Left hindlimb (tissue), 1 donor: ENCODE measurements at places on chromosomes 12 and 14.
A peak's percentile ranks its signal among the peaks of the same experiment; 100 is the strongest.

GRCh38 chr14:32252030-32252670 lies 49.1 kb upstream of the RNU6-8 start:
- DNase-seq = no peak

DNA sequence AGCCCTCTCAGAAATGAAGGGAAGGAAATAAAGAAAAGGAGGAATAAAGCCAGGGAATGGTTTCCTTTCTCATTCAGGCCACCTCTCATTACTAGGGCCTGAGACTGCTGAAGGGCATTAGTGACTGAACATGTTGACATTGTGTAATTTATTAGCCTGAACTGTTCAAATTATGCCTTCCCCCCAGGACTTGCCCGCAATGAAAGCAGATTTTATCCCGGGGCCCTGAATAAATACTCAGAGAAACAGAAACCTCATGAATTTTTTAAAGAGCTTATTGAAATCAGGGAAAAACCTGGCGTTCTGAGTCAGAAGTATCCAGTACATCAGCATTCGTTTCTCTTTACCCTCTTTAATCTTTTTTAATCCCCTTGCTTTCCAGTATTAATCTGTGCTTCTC lies 35.9 kb upstream of the WSCD2 start:
- DNase-seq = no peak

DNA sequence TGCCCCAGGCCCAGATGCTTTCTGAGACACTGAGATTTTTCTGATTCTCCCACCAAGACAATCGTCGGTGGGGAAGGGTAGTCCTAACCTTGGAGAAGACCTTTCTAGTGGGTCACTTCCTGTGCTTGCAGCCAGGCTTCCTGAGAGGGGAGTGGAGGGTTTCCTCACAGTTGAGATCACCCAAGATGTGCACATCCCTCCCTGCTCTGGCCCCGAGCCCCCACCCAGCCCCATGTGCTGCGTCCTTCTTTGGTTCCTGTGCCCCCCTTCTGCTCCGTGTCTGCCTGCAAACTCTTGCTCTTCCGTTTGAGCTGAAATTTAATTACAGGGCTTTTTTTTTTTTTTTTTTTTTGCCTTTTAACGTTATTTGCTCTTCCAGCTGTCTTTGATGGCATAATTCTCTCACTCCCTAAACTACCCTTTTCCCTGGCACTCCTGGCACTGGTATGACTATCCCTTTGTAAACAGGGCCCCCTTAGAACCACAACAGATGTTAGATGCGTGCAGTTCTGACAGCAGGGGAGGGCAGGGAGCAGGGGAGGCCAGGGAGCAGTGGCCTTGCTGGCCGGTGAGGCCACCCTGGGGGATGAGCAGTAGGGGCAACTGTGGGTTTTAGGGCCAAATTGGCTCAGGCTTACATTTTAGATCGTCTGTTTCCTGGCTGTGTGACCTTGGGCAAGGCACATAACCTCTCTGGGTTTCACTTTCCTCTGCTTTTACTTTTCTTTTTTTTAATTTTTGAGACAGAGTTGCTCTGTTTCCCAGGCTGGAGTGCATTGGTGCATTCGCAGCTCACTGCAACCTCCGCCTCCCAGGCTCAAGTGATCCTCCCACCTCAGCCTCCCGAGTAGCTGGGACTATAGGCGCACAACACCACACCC lies 144.5 kb downstream of the PHETA1 start:
- no peak for DNase-seq

- no peak for DNase-seq
Observed at GRCh38 chr14:96082420-96083300, 43.5 kb downstream of the C14orf132 start.

DNA sequence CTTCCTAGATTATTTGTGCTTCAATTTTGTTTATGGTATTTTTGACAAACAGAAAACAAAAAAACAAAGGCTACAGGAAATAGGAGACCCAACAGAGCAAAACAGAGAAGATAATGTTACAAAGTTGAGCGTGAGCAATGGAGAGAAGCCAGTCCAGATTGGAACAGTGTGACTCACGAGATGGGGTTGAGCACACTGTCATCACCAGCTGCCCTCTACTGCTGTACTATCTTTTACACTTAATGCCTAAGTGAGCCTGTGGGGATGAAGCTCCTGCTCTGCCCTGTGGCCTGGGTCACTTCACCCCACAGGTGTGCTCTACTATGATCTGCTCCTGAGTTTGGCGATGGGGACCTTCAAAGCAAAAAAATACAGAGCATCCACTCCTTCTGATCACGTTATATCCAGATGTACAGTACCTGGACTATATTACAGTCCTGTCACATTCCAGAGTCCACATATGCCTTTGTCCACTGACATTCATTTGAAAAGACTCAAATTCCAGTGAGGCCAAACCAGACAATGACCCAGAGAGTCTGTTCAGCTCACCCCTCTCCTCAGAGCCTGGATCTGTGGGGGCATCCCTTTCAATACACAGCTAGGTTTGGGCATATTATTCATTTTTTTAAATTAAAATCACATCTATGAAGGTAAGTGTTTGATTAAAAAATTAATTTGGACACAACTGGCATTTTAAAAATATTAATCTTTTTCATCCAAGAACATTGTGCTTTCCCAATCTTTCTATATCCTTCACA lies 4.4 kb downstream of the IPO8 start:
- no peak for DNase-seq

GRCh38 chr14:54686219-54686870 lies 119.4 kb downstream of the SAMD4A start:
- DNase-seq = no peak

GRCh38 chr14:105879867-105880561 lies 353.6 kb downstream of the TMEM121 start:
- DNase-seq = peak; percentile 16

GRCh38 chr14:90654831-90655276 lies 161.4 kb downstream of the TTC7B start:
- no peak for DNase-seq

GRCh38 chr12:174596-174995 lies 39.4 kb downstream of the SLC6A12 start:
- no peak for DNase-seq

- DNase-seq = no peak
Observed at GRCh38 chr14:81235096-81235495, 14.3 kb upstream of the GTF2A1 start.

DNA sequence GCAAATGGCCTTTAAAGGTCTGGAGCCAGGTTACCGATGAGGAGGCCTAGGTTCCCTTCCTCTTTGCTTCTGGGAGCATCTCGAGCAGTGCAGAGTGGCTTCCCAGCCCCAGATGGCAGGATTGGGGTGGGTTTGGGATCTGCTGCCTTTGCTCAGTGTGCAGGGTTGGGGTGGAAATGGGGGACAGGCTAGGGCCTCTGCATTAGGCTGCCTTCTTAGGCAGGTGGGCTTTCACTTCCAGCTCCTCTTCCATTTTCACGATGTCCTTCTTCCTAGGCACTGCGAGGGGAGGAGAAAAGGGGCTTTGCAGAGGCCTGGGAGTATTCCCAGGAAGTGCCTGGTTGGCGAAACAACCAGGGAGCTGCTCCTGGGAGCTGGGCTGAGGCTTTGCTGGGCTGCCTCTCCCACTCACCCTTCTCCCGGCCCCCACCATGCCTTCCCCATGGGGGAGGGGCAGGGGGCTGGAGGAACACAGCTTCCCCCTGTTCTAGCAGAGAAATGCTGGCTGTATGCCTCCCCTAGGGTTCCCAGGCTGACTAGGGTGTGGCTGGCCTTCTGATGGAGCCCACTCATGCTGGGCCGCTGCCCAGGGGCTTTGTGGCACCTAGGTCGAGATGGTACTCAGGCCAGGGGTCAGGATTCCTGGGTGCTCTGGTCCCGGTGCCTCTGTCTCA lies 2.4 kb downstream of the NR4A1 start:
- DNase-seq = peak; percentile 30

- no peak for DNase-seq
Observed at GRCh38 chr14:41916313-41916712, 309.6 kb downstream of the LRFN5 start.

DNA sequence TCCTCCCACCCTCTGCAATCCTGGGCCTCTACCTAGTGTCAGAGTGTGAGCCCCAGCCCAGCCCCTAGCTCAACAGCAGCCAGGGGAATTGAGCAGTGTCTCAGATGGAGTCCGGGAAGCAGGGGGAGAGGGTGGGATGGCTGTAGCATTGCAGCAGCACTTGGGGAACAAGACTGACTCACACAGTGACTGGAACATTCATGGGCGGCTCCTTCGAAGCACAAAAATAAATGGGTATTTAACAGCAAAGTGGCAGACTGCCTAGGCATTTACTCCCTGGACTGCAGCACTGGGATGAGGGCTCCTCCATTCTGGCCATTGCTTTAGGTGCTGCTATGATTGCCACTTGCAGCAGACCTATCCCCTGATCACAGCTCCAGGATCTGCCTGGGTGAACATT lies 46.0 kb upstream of the STK38L start:
- DNase-seq = no peak

- no peak for DNase-seq
Observed at GRCh38 chr14:87450193-87450592, 542.8 kb downstream of the GALC start.

GRCh38 chr12:131835616-131836171 lies 7.5 kb downstream of the MMP17 start:
- DNase-seq = no peak

DNA sequence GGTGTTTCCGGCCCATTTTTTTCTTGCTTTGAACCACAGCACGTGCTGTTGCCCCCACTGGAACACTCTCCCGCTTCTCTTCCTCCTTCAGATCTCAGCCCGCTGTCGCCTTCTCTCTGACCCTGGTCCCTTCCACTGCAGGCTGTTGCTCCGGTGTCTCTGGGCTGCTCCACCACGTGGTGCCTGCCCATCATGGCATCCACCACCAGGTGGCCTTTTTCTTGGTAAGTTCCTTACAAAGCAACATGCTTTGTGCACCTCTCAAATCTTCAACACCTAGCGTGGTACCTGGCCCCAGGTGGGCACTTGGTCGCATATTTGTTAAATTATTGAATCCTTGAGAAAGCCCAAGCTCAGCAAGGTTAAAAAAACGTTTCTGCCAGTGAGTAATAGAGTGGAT lies 19.1 kb downstream of the TUNAR start:
- DNase-seq = no peak

DNA sequence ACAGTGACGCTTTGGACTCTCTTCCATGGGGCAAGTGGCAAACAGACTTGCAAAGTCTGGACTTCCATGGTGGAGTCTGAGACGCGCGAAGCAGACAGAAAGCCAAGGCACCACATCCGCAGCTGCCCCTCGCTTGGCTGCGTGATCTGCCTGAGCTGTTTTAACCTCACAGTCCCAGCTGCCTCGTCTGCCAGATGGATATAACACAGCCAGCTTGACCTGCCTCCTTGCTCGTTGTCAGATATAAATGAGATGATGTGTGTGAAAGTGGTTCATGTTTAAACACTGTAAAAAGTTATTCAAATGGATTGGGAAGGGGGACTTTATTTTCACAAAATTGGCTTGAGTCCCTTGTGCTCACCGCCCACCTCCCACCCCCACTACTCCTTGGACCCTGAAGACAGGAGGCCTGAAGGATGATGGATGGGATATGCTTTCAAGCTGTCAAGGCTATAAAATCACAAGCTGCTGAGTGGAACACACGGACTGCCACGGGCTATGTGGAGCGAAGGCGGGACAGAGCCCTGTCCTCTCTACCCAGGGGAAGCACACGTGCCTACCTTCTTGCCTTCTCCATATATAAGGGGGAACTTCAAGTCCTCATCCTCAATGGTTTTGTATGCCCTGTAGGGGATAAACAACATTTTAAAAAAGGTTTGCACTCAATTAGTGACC lies 226.9 kb downstream of the MON2 start:
- DNase-seq = peak; percentile 60

DNA sequence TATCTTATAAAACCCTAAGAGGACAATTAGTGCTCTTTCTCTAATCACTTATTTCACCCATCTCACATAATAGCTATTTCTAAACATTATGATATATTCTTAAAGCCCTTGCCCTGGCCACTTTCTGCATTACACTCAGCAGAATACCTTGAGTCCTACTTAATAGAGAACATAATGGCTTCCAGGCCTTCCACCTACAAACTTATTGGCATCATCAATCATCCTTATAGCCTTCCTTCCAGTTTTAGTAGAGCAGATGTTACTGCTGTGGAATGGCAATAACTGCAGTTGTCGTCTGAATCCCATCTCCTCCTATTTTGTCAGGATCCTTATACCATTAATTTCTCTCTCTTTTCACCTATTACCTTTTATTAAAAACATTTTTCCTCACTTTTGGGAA lies 1127.4 kb downstream of the LRFN5 start:
- no peak for DNase-seq

DNA sequence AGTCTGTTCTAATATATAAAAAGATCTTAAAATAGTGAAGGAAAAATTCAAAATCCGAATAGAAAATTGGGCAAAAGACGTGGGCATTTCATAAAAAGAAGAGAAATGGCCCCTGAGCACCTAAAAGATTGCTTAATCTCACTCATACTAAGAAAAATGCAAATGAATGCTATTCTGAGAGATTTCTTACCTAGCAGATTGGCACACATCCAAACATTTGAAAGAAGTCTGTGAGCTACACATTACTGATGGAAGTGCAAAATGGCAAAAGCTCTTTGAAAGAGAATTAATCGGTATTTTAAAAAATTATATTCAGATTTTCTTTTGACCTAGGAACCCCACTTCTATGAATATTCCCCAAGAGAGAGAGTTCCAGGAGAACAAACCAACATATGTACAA lies 280.4 kb upstream of the GARIN6 start:
- no peak for DNase-seq

DNA sequence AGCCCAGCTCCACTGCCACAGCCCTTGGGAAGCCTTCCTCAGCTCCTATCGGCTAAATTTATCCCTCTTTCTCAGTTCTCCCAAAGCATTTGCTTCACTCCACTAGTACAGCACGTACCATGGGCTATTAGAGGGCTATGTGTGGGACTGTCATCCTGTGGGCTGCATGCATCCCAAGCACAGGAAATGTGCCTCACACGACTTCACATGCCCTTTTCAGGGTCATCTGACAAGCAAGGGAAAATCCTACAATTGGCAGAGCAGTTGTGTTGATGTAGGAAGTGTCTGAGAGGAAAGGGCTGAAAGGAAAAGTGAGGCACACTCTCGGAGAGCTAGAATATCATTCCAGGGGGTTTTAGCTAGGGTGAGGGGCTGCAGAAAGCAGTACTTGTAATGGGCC lies 47.6 kb downstream of the NINJ2 start:
- no peak for DNase-seq

DNA sequence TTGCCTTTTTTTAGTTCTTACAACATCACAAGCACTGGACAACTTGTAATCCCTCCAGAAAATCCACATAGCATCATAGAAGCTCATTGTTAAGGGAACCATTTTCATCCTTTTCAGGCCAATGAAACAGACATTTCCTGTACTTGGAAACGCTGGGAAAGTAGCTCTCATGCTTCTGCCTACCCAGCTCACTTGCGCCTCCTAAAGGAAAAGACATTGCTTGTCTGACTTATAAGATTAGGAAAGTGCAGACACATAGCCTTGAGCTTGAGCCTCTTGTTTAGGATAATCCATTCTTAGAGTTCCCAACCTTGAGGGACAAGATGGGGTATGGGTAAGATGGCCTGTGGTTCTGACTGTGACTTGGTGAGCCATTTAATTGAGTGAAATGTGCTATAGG lies 589.5 kb downstream of the NOVA1 start:
- DNase-seq = no peak

- DNase-seq = no peak
Observed at GRCh38 chr12:47590771-47591360, 115.0 kb downstream of the RPAP3 start.

- DNase-seq = no peak
Observed at GRCh38 chr12:50482571-50482970, 22.2 kb upstream of the DIP2B start.
